ENCODE measurements at places on chromosomes 5 and 9. TPM values are rescaled to one million over a fixed set of nuclear protein-coding genes. Genes with fewer than 3 reads are reported as not detected.

GRCh38 chr5:76202182-76202581 lies 119.0 kb downstream of the SV2C start:
- no peak for DNase-seq
- peaks cover 3% of the 10 kb centered on the region for H3K4me1 ChIP-seq
- no peak overlapping the region for H3K4me3 ChIP-seq
- peaks cover 3% of the 10 kb centered on the region for H3K27me3 ChIP-seq

The ZNF189 gene
- 10.6 TPM for total RNA-seq

DNA sequence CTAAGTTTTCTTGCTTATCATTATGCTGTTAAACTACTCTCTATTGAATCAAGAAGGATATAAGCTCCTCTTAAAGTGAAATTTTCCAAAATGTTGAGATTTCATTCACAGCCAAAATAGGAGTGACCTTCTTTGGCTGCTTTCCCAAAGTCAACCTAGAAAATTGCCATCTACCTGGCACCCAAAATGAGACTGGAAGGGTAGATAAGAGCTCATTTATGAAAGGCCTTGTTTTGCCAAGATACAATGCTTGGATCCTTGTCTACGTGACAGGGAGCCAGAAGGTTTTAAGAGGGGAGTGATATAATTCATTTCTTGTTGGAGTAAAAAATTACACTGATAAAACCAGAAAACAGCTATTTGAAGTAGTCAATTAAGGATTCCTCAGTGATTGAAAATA lies 287.1 kb downstream of the IZUMO3 start:
- DNase-seq, result no peak
- H3K27ac ChIP-seq, result no peak overlapping the region

The SNCB gene
- total RNA-seq, result not detected

DNA sequence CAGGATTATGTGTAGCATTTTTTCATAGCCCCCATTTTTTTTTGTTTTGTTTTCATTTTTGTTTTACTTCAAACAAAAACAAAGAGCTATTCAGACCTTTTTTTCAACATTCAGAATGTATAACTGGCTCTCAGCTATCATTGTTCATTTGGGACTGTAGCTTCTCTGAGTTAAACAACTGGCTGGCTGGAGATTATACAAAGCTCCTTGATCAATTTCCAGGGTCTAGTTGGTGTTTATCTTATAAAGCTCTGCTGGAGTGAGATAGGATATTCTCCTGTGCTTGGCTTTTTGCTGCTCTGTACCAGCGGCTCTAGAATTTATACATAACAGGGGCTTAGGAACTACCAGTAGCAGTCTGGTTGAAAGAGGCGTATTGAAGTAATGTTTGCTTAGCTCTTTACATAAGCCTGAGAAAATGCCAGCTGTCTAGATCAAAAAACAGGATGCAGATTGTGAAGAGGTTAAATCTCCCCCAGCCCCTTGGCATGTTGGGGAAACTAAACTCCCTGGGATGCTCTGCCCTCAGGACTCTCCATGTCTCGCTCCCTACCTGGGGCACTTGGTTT lies 15.2 kb downstream of the GARNL3 start:
- no peak overlapping the region for H3K27ac ChIP-seq
- no peak for DNase-seq
- H3K4me1 ChIP-seq, result peaks cover 7% of the 10 kb centered on the region
- peaks cover 5% of the 10 kb centered on the region for H3K27me3 ChIP-seq

DNA sequence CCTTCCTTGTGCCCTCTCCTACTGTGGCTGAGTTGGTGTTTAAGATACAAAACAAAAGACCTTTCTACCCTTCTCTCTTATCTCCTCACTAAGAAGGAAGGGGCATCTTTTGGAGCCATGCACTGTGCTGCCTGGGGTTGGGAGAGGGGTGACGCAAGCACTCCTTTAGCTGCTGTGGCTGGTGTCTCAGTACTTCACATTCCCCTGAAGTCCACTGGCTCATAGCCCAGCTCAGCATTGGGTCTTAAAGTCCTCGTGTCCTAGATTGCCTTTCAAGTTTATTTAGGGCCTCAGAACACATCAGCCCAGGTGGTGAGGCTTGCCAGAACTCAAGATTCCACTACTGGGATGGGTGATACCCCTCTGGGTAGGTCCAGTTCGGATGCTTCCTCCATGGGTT lies 325.9 kb upstream of the CYLC2 start:
- no peak overlapping the region for H3K27ac ChIP-seq
- no peaks in the 10 kb centered on the region for H3K4me1 ChIP-seq
- H3K4me3 ChIP-seq, result no peak overlapping the region
- no peaks in the 10 kb centered on the region for H3K27me3 ChIP-seq

GRCh38 chr5:10709409-10709808 lies 51.6 kb downstream of the DAP start:
- H3K4me3 ChIP-seq, result no peak overlapping the region
- no peaks in the 10 kb centered on the region for H3K27me3 ChIP-seq

DNA sequence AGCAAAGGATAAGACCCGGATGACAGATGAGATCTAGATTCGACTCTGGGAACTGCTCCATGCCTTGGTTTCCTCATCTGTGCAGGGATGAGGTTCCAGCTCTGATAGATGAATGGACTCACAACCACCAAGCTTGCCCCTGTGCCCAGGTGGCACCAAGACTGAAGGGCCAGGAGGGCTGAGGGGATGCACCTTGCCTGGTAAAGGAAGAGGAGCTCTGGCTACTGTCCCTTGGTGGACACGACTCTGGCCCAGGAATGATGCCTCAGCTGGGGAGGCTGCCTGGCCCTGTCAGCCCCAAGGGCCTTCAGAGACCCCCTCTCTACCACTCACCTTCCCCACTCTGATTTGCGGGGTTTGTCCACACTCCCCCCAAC lies 24.9 kb upstream of the ANXA6 start:
- peaks cover 20% of the 10 kb centered on the region for H3K36me3 ChIP-seq
- H3K4me1 ChIP-seq, result peaks cover 2% of the 10 kb centered on the region
- no peak overlapping the region for H3K27ac ChIP-seq
- H3K4me3 ChIP-seq, result no peak overlapping the region
- H3K27me3 ChIP-seq, result no peaks in the 10 kb centered on the region
- DNase-seq, result no peak

The HTR4 gene
- not detected for total RNA-seq

GRCh38 chr9:86508208-86508903 lies 154.1 kb upstream of the TUT7 start:
- no peak for DNase-seq
- peaks cover 15% of the 10 kb centered on the region for H3K27me3 ChIP-seq
- H3K36me3 ChIP-seq, result no peaks in the 10 kb centered on the region
- no peak overlapping the region for H3K4me3 ChIP-seq

GRCh38 chr9:73872701-73873100 lies 624.4 kb upstream of the RORB start:
- H3K27ac ChIP-seq, result no peak overlapping the region
- no peak for DNase-seq
- no peaks in the 10 kb centered on the region for H3K27me3 ChIP-seq
- no peaks in the 10 kb centered on the region for H3K4me1 ChIP-seq
- H3K4me3 ChIP-seq, result no peak overlapping the region

DNA sequence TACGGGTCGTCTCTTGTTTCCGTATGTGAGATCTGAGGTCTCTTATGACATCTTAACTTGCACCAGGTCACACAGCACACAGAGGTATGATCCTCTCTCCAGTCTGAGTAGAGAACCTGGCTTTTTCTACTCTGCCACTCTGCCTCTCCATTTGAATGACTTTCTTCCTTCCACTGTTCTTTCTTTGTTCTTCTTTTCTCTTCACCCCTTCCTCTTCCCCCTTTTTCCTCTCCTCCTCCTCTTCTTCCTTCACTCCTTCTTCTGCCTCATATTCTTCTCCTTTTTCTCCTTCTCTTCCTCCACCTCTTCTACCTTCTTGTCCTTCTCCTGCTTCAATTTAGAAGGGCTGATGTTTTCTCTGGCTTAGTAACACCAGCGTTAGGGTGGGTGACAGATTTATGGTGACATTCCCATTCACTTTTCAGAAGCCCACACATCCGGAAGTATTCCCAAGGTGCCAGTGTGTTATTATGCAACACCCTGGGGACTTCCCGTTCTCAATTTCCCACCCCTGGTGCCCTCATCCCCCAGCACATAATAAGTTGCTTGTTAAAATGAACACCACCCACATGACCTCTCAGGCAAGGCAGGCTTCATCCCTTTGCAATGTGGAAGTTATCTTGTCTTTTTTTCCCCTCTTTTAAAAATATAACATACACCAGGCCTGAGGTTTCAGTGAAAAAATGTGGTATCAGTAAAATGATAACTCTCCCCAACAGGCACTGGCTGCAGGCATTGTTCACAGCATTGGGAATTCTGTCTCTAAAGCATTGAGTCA lies 122.0 kb downstream of the PAPPA start:
- no peak for DNase-seq
- H3K4me1 ChIP-seq, result no peaks in the 10 kb centered on the region
- no peak overlapping the region for H3K4me3 ChIP-seq
- H3K27me3 ChIP-seq, result peaks cover 10% of the 10 kb centered on the region
- no peaks in the 10 kb centered on the region for H3K36me3 ChIP-seq
- no peak overlapping the region for H3K27ac ChIP-seq

GRCh38 chr9:117875886-117876285 lies 171.7 kb downstream of the TLR4 start:
- no peaks in the 10 kb centered on the region for H3K27me3 ChIP-seq
- H3K4me3 ChIP-seq, result no peak overlapping the region
- no peak for DNase-seq

DNA sequence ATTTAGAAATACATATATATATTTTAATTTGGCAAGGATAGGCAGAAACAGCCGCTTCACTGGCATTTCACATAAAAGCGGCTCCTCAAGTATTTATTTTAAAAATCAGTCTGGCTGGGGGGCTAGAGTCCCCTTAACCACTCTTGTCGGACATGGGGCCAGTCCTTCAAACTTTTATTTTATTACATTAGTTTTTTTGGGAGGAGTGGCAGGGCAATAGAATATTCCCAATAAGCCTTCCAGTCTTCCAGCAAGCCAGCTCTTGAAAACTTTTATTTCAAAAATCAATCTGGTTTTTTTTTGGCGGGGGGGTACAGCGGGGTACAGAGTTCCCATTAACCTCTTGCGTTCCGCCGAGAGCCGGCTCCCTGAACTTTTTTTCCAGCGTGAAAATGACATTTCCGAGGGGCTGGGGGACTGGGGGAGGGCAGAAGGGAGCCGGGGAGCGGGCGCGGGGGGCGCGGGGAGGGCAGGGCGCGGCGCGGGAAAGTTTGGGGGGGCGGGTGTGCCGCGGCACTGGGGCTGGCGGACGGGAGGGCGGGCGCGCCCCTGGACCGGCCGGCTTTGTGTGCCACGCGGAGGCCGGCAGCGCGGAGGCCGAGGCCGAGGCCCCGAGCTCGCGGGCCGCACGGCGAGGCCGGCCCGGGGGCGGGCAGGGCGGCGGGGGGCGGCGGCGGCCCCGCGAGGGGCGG lies 504 bp upstream of the ZNF618 start:
- H3K27me3 ChIP-seq, result peaks cover 5% of the 10 kb centered on the region
- H3K4me1 ChIP-seq, result peaks cover 2% of the 10 kb centered on the region
- peaks cover 1% of the 10 kb centered on the region for H3K36me3 ChIP-seq
- H3K4me3 ChIP-seq, result peak overlapping the region; percentile 23
- no peak for DNase-seq

DNA sequence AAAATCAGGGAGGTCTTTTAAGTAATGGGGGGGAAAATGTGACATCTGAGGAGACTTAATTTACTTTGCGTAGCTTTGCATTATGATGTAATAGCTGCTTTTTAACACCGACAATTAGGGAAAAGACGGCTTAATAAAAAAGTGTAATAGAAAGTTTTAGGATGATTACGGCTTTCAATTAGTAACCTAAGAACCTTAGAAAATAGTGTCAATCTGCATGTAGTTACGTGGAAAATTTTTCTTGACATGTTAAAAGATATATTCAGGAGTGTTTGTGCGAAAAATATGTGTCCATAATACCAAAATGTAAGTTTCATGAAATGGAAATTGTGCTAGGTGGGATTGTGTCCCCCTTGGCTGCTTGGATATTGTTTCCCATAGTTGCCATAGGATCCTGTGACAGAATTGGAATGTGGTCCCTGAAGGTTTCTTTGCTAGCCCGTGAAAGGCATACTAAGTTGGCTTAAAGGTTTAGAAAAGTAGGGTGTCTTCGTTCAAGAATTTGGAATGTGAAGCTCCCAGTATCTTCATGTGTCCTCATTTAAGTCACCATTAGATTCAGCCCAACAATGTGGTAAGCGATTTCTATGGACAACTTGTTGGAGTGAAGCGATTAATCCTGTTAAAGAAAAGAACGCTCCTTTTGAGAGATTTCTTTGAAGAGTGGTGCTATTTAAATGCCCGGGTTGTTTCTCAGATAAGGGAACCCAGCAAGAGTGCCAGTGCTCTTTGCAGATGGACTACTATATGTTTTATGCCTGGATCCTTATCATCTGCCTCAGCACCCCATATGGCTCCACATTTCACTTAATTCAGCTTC lies 2.0 kb downstream of the RGMB start:
- H3K4me1 ChIP-seq, result peaks cover 39% of the 10 kb centered on the region
- H3K27ac ChIP-seq, result no peak overlapping the region
- no peak for DNase-seq

DNA sequence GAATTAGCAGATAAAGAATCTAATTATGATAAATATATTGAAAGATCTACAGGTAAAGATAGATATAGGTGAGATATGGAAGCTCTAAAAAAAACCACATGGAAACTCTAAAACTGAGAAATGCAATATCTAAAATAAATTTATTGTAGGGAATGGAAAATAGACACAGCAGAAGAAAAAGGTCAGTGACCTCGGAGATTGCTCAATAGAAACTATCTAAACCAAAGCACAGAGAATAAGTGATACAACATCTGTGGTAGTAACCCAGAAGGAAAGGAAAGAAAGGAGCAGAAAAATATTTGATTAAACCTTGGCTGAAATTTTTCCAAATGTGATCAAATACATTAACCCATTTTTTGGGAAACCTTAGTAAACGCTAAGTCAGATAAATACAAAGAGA lies 43.1 kb upstream of the GLIPR2 start:
- H3K36me3 ChIP-seq, result peaks cover 5% of the 10 kb centered on the region
- no peak for DNase-seq
- H3K4me1 ChIP-seq, result peaks cover 14% of the 10 kb centered on the region
- H3K27me3 ChIP-seq, result no peaks in the 10 kb centered on the region
- H3K27ac ChIP-seq, result no peak overlapping the region

- H3K27me3 ChIP-seq, result peaks cover 4% of the 10 kb centered on the region
- DNase-seq, result no peak
Observed at GRCh38 chr9:138060365-138060764, 182.8 kb downstream of the CACNA1B start.

DNA sequence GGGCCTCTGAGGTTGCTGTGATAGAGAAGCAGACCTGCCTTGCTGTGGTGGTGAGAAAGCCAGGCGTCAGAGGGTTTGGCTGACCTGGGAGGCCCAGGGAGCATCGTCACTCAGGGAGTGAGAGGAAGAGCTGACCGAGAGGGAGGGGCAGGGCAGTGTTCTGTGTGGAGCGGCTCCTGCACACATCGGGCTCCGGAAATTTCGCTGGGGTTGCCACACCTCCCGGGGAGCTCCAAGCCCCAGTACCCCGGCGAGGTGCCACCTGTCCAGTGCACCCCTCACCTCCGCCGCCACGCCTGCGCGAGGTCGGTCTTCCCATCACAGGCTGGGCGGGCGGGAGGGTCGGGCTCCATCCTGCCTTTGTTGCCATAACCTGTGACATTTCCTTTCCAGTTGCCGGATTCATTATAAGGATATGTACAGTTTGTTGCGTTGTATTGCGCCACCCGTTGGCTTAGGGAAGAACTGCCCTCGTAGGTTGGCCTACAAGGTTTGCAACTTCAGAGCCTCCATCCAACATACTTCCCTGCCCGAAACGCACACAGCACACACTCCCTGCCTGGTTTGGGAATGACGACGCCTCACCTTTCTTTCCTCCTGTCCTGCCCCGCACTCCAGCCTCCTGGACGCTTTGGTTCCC lies 223.2 kb downstream of the CACNA1B start:
- no peak overlapping the region for H3K4me3 ChIP-seq
- no peak overlapping the region for H3K27ac ChIP-seq
- H3K27me3 ChIP-seq, result no peaks in the 10 kb centered on the region
- no peaks in the 10 kb centered on the region for H3K36me3 ChIP-seq

GRCh38 chr9:92746567-92747458 lies 17.8 kb downstream of the BICD2 start:
- no peak overlapping the region for H3K27ac ChIP-seq
- no peak for DNase-seq
- peaks cover 49% of the 10 kb centered on the region for H3K4me1 ChIP-seq

The PDE8B gene
- total RNA-seq, result not detected

All from activated CD4-positive, alpha-beta memory T cell treated with anti-CD3 and anti-CD28 coated beads for 36 hours (primary cell).